ENCODE measurements at places on chromosomes 1 and 21.

DNA sequence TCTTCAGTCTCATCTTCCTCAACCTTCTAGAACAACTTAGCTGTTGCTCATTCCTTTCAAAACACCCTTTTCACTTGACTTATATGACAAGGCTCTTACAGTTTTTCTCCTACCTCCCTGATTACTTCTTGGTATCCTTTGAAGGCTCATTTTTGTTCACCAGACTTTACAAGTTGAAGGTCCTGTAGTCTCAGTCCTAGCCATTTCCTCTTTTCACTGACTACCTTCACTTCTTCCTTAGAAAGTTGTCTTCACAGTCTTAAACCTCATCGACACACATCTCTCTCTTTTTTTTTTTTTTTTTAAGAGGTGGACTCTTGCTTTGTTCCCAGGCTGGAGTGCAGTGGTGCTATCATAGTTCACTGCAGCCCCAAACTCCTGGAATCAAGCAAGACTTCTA is 6.6 kb upstream of the TP53BP2 start:
- DNase-seq: no peak

DNA sequence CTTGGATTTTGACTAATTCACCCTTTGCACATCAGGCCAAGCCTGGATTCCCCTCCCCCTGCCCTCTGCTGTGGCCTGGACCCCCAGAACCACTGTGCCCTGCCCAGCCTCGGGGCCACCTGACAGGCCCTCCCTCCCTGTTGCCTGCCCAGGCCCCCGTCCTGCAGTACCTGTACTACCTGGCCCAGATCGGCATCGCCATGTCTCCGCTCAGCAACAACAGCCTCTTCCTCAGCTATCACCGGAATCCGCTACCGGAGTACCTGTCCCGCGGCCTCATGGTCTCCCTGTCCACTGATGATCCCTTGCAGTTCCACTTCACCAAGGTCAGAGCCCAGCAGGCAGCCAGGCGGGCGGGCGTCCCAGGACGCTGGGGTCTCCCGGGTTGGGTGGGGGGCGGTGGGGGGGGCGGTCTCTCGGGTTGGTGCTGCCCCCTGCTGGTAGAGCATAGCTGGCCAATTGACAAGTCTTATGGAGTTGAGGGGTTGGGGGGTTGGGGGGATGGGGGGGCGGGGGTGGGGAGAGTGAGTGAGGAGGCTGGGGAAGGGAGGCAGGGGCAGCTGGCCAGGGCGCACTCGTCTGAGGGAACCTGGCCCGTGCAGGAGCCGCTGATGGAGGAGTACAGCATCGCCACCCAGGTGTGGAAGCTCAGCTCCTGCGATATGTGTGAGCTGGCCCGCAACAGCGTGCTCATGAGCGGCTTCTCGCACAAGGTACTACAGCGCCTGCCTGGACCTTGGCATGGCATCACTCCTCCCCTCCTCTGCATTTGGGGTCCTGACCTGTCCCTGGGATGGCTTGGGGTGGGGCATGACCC is 10.7 kb downstream of the AMPD2 start:
- no peak for DNase-seq

DNA sequence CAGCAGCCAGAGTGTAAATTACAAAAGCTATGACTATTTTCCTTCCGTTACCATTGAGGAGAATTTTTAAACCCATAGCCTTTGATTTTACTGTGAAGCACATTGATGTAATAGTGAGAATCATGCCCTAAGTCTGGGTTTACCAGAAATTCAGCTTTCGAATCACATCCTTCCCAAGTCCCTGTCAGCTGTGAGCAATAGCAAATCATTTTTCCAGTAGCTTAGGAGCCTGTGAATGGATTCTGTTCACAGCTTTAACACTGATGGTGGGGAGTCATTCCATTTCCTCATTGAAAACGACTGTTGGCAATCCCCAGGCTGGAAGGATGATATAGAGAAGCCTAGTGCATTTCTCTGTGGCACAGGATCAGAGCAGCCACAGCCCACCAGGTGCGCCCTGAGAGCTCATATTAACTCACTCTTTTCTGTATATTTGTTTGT is 82.2 kb upstream of the C1orf105 start:
- DNase-seq: no peak

DNA sequence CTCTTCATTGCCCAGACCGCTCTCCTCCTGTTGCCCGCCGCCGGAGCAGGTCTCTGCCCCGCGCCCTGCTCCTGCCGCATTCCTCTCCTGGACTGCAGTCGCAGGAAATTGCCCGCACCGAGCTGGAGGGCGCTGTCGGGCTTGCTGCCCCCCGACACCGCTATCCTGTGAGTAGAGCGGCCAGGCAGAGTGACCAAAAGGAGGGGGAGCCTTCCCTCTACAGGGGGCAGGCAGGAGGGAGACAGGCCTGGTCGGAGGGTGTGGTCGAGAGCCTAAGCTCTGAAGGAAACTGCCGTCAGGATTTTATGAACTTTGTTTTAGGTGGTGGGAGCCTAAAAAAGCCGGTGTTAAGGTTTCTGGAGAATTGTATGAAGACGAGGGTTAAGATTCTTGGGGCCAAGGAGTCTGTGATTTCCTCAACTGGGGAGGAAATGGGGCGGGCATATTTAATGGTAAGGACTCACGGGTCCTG is 517 bp downstream of the LRIG2 start:
- peak; percentile 72 for DNase-seq

DNA sequence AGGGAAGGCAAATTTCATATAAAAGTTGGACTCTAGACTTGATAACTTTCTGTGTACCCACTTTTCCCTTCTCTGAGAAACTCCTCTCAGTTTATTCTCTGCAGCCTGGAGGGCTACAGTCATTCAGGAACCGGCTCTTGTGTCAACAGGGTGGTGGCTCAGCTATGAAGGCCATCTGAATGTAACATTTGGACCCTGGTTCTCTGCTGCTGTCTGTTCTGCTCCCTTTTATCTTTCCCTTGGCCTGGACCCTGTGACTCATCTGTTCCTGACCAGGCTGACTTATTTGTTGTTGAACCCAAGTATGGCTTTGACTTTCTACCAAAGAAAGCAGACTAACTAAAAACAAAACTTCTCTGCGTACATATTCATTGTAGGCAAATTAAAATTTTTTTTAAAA is 75.4 kb downstream of the CENPF start:
- DNase-seq: no peak

- no peak for DNase-seq
Observed at GRCh38 chr1:179127163-179127895, 45.5 kb downstream of the TOR3A start.

DNA sequence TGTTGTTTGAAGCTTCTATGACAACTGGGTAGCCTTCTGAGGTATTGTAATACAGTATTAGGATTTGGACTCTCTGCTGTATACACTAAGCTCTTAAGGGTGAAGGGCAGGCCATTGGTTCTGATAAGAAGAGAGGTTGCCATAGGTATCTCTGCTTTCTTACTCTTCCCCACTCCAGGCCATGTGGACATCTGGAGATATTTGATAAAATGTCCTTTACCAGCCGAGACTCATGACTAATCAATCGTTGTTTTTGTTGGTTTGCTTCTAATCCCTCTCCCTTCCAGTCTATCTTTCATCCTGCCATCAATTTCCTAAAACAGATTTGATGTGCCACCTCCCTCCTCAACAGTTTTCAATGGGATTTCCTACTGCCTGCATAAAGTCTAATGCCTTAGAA is 64.6 kb upstream of the WDR26 start:
- DNase-seq: no peak

GRCh38 chr1:100461222-100461621 is 76.7 kb upstream of the GPR88 start:
- peak; percentile 41 for DNase-seq

DNA sequence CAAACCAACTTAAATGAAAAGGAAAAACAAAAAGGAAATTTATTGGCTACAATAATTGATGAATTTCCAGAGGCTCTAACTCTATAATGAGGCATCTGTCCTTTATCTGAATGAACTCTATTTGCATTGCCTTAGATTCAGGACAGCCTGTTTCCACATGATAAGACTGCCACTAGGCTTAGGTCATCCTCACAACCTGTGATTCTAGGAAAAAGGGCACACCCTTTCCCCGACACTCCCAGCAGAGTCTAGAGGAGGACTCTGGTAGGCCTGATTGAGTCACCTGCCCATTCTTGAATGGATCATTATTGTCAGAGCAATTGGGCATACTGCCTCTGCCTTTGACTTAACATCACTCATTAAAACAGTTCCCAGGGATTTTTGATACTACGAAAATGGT is 262.8 kb downstream of the TPR start:
- DNase-seq: no peak

DNA sequence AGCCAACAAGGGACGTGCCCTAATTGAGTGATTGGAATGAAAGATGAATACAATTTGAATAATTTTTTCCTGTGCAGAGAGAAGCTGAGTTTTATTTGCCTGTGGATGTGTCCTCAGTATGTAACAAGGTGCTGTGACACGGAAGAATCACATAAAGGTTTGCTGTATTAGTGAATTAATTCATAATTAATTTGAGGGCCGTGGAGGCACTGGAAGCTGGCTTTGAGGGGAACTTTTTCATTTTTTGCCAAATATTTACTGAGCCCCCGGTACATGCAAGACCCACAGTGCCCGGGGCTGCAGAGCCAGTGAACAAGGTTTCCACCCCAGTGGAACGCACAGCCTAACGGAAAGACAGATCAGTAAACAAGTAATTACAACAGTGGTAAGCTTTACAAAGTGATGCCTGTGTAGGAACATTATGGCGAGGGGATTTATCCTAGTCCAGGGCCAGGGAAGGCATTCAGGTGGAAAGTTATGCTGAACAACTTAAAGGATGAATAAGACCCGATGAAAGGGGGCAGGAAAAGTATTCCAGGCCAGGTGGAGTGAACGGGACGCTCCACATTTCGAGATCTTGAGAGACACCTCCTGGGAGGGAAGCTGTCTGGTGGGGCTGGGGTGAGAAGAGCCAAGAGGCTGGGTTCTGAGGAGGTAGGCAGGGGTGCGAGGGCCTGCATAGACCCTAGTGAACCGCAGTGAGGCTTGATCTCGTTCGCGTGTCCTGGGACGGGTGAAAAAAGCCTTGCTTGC is 773 bp upstream of the RCC2 start:
- no peak for DNase-seq

DNA sequence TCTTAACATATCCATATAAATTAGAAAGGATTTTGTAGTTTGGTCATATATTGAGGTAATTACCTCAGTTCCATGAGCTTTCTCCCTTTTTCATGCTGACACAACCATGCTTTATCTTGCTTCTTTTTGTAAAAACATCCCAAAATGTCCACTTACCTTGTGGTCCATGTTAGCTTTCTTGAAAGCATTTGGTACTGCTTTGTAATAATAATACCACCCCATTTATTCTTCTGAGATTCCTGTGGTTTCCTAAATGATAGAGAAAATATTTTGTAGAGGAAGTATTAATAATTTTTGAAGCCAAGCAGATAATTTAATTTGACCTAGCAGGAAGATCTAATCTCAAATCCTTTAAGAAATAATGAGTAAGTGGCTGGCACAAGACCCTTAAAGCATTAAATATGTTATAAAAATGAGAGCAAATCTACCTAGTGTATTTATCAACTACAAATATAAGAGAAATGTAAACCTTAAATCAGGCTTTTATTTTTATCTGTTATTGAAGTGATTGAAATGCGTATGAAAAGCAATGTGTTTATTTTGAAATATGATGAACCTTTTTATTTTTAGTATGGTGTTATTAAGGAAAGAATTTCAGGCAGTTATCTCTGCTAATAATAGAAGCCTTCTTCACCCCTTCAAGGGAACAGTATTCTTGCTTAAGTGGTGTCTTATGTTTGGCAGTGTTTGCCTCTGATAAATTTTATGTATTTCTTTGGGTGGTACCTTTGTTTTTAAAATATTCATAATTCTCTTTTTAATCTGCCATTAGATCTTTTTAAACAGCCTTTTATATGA is 9.2 kb downstream of the PRKAA2 start:
- DNase-seq: no peak

GRCh38 chr1:145716641-145717345 is 2.5 kb upstream of the CD160 start:
- no peak for DNase-seq

GRCh38 chr21:38794978-38795377 is 10.8 kb upstream of the ETS2 start:
- DNase-seq: no peak

GRCh38 chr1:202588503-202589189 is 121.6 kb downstream of the SYT2 start:
- DNase-seq: no peak

- DNase-seq: no peak
Observed at GRCh38 chr1:212967801-212968200, 17.5 kb downstream of the VASH2 start.

DNA sequence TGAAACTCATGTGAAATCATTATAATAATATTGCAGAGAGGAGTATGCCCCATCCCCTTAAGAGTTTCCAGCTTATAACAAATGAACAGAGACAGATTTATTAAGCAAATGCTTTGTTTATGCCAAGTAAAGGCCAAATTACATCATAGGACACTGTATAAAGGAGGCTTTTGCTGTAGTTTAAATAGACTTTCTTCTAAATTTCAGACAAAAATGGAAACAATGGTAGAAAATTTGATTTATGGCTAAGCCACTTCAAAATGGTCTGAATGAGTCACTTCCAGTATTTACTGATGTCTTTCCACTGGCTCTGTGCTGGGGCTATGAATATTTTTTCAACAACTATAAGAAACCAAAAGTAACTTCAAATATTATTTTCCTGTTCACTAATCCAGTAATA is 81.1 kb upstream of the ST6GALNAC5 start:
- no peak for DNase-seq

GRCh38 chr1:198105185-198105584 is 51.6 kb upstream of the NEK7 start:
- no peak for DNase-seq

DNA sequence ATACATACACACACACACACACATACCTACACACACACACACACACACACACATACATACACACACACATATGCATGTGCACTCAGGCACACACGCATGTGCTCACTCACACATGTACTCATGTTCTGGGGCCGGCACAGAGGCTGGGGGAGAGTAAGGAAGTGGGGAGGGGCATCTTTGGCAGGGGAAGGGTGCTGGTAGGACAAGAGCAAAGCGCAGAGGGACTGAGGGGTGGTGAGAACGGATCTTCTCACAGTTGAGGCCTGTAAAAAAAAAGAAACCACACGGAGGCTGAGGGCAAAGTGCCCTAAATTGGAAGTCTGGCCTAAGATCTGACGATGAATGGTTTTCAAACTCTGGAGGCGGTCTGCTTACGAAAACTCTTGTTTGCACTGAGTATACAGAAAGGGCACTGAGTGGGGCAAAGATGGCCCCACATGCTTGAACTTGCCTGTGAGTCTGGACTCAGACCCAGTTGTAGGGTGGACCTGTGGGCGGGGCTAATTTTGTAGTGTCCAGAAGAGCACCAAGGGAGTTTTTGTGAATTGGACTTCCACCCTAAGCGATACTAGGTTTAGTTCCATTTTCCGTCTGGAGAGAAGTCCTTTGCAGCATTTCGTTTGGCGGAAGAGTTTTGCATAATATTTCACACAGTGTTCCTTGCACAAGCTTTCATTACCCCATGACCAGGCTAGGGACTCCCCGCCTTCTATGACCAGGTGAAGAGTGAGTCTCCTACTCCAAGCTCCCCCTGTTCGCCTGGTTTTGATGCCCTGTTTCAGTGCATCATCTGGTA is 79.3 kb upstream of the LYST start:
- DNase-seq: peak; percentile 28

GRCh38 chr1:193342811-193343210 is 156.4 kb upstream of the B3GALT2 start:
- DNase-seq: peak; percentile 7

All from Ammon's horn (tissue), 1 donor.